Stimulated activated naive CD4-positive, alpha-beta T cell treated with Interleukin-2 at 50 U/mL for 16 hours (primary cell): ENCODE measurements at places on chromosomes 2 and 18.

- DNase-seq, result no peak
These were observed 16.0 kb downstream of the CTIF start for GRCh38 chr18:48554610-48555400.

DNA sequence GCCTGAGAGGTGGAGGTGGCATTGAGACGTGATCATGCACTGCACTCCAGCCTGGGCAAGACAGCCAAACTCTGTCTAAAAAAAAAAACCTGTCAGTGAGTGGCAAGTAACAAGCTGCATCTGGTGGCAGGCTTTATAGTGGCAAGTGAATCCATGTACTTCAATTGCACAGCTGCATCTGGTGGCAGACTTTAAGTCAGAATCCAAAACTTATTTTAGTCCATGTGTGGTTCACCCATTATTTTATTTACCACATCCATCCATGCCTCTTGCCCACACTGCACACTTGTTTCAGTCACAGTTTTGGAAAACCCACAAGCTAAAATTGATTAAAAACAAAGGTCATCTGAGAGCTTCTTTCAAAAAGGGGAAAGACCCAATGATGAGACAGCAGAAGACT is 1636.4 kb upstream of the NXPH2 start:
- DNase-seq, result no peak

DNA sequence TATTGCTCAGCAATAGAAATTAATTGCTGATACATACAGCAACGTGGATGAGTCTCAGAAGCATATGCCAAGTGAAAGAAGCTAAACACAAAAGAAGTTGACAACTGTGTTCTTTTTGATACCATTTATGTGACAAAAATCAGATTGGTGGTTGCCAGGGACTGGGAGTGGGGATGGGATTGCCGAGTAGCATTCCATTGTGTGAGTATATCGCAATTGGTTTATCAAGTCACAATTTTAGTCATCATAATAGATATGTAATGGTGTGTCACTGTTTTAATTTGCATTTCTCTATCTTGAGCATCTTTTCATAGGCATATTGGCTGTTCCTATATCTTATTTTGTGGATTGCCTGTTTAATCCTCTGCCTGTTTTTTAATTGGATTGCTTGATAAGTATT is 20.9 kb downstream of the STRADB start:
- DNase-seq, result no peak

- DNase-seq, result no peak
These were observed 363.0 kb upstream of the FANCL start for GRCh38 chr2:58604096-58604495.

DNA sequence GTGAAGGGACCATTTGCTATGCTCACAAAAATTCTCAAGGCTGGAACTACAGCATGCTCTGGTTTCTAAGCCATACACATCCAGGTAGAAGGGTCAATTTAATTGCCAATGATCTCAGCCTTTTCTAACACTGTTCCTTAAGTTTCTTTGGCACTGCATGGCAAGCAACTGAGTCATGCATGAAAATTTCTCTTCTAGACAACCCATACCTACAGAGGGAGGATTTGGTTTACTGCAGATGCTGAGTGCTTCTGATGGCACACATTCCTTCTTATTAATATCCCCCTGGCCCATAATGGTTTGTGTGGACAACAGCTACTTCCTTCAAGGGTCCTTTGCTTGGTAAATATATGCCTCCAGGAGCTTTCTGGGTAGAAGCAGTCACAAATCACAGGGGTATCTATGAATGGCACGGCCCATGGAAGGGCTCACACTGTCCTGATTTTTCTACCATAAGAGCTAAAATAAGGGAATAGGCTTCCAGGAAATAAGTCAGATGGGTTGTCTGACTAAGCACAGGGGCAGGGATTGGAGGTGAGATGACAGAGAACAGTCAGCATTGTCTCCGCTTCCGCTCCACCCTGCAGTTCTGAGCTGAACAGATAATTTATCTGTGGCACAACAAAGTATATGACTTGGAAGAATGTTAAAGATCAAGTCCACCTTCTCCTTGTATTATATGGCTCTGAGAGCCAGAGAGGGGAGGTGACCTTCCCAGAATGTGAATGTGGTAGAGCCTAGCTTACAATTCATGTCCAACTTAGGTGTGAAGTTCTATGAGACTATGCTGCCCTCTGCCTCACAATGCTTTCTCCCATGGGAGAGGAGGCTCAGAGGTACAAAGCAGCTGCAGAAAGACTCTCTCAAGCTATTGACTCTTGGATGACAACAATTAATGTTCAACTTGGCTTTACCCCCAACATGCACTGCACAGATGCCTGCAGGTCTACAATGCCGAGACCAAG is 199.2 kb upstream of the TNP1 start:
- DNase-seq, result no peak

GRCh38 chr2:46381263-46381849 is 84.1 kb downstream of the EPAS1 start:
- DNase-seq, result no peak

GRCh38 chr2:30219886-30220875 is 11.2 kb upstream of the LBH start:
- DNase-seq, result no peak

GRCh38 chr2:19380532-19380931 is 22.1 kb upstream of the OSR1 start:
- DNase-seq, result no peak

DNA sequence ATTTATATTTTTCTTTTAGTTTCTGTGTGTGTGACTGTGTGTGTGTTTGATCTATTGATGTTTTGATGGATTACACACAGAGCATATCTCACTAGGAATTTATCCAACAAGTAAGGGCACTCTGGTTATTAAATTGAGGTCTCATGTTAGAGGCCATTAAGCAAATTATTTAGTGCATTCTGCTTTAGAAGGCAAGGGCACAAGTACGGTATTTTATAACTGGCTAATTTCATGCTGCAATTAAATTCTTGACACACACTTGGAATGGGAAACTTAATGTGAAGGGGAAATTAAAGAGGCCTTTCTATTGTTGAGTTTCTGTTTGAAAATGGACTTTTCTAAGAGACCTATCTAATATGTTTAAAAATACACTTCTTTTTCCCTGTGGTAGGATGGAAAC is 25.8 kb downstream of the NYAP2 start:
- no peak for DNase-seq

GRCh38 chr2:47058003-47058931 is 96.8 kb downstream of the STPG4 start:
- no peak for DNase-seq

GRCh38 chr2:26469955-26470354 is 8.0 kb downstream of the OTOF start:
- DNase-seq, result no peak

GRCh38 chr2:141522048-141522447 is 608.8 kb downstream of the LRP1B start:
- no peak for DNase-seq

DNA sequence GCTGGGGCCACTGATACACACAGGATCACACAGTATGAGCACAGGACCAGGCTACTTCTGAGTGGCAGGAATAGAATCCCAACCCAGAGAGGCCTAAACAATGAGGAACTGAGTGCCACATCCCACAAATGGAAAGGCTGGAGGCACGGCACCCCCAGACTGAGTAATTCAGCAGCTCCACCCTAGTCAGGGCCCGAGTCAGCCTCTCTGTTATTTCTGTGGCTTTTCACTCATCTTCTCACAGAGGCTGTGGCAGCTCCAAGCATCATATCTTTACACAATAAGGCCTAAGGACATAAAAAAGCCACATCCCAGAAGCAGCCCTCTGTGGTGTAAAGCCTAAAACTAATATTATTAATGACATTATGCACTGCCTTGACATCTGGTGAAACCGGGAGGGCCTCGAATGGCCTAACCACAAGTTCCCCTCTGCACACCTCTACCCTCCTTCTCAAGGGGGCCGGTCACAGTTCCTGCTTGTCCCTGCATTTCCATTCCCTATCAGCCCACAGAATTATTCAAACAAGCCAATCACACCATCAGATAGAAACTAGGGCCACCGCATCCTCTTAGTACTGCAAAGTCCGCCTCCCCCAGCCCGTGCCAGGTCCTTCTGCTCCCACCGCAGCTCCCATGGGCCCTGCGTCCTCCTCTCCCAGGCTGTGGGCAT is 12.5 kb upstream of the MAL start:
- no peak for DNase-seq

- no peak for DNase-seq
These were observed 54.3 kb upstream of the BZW1 start for GRCh38 chr2:200757399-200757798.

GRCh38 chr2:16021611-16022363 is 81.4 kb downstream of the MYCN start:
- no peak for DNase-seq

- DNase-seq, result no peak
These were observed 33.3 kb upstream of the PGAP1 start for GRCh38 chr2:196959734-196960338.

DNA sequence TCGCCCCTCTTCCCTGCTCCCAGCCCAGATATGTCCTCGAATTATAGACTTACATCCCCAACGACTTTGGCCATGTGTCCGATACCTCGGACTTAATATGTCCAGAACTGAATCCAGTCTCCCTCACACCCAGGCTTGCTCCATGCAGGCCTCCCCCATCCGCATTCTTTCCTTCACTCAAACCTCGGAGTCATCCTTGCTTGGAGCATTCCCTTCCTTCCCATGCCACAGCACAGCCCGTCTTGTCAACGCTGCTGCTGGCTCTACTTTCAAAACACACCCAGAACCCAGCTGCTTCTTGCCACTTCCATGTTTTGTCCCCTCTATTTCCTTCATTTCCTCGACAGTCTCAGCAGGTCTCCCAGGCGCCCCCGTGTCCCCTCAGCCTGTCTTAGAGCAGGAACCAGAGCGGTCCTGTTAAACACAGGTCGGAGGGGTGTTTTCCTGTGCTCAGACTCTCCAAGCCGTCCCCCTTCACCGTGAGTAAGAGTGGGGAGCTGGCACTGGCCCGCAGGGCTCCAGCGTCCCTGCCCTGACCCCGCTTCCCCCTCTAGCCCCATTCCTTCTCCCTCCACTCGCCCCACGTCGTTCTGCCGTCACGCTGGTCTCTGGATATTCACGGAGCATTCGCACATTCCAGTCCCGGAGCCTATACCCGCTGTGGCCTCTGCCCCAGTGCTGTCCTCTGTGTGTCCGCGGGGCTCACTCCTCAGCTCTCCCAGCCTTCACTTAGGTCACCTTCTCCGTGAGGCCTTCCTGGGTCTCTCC is 54.4 kb downstream of the VAPA start:
- DNase-seq, result no peak

GRCh38 chr2:129641371-129641770 is 338.1 kb upstream of the RAB6C start:
- DNase-seq, result no peak

- DNase-seq, result no peak
These were observed 52.6 kb downstream of the BCL11A start for GRCh38 chr2:60500861-60501260.

GRCh38 chr18:60182223-60182622 is 190.4 kb downstream of the MC4R start:
- DNase-seq, result no peak

DNA sequence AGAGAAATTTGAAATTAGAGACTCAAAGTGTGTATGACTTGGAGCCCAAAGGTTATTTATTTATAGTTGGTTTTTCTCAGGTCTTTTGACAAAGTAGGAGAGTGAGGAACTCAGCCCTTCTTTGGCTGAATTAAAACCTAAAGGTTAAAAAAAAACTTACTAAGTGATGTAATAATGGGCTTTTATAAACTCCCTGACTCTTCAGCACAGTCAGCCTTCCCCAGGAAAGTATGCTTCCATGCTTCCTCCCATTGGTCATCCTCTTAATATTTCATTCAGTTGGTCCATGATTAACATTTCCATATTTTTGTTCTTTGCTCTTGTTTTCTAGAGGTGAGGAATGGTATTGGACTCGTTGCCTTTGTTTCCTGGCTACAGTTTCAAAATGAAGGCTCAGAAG is 7.2 kb downstream of the ARPC2 start:
- DNase-seq, result no peak

- no peak for DNase-seq
These were observed 178.8 kb upstream of the CHST9 start for GRCh38 chr18:27363872-27364271.

GRCh38 chr2:205733082-205733481 is 50.8 kb downstream of the NRP2 start:
- no peak for DNase-seq

DNA sequence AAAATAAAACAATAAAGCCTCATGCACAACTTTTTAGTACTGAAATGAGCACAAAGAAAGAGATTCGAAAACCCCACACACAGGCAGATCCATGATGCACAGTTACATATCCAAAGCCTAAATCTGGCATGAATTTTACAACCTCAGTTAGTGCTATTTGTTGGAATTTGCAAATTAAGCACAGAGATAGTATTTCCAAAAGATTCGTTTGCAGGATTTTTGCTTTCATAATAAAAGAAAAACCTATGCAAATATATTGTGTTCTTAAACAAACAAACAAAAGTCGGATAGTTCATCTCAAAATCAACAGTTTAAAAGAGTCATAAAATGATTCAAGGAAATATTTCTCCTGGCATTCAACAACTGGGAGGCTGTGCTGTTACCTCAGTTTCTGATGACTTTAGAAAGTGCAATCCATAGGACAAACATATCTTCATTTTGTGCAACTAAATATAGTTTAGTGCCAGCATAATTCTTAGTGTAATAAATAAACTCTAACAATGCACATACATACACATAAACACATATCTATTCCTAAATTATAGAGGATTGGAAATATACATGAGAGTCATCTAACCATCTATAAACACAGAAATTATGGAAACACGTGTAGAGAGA is 10.8 kb downstream of the PAX3 start:
- no peak for DNase-seq

GRCh38 chr18:63431180-63431579 is 8.9 kb upstream of the VPS4B start:
- no peak for DNase-seq

DNA sequence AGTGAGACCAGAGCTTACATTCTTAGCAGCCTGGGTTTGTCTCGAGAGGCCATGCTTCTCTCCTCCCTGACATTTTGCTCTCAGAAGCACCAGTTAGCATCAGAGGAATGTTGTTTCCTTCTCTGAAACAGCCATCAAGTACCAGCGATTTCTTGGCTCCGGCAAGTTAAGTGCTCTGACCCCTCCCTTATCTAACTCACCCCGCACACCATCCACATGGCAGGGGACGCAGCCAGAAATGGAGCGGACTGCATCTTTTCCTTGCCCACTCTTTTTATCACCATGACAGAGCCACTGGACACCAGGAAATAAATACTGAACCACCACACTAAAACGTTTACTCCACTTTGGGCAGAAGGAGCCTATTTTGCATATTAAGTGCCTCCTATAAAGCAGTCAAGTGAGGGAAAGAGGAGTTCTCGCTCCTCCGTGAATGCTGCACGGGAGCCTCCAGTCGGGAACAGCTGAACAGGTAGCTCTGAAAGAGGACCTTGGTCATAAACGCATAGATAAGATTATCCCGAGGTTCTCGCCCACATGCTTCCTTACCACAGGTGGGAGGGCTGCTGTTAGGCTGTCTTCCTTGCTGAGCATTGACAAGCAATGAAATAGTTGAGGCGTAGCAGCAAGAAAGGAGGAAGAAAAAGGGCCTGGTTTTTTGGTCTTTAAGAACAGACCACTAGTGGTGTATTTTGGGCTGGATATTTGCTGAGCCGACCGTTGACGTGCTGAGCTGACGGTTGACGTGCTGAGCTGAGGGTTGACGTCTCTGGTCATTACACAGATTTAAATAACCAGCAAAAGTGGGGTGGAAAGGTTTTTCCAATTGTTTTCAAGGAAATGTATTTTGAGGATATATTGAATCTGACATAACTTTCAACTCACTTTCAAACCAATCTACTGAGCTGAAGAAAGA is 71.4 kb upstream of the ITGB6 start:
- DNase-seq, result no peak

- DNase-seq, result no peak
These were observed 244.4 kb upstream of the REV1 start for GRCh38 chr2:99734236-99734635.
